Cortex of kidney (tissue), 1 donor: ENCODE measurements at places on chromosomes 11 and 22.

DNA sequence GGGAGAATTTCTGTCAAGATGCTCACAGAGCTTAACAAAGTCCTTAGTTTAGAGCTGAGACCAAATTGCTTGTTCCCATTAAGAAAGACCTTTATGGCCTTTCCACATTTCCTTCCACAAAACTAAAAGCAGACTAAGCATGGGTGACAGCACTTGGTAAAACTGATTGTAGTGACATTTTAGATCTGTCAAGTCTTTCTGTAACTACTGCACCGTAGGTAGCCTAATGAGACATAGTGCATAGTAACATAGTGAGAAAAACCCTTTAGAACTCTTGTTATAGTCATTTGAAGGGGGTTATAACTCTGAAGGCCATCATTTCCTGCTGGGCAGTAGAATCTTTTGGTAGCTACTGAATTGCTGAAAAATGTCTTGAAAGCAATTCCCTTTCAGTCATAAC is 990.9 kb upstream of the CNTN5 start:
- no peak for DNase-seq

DNA sequence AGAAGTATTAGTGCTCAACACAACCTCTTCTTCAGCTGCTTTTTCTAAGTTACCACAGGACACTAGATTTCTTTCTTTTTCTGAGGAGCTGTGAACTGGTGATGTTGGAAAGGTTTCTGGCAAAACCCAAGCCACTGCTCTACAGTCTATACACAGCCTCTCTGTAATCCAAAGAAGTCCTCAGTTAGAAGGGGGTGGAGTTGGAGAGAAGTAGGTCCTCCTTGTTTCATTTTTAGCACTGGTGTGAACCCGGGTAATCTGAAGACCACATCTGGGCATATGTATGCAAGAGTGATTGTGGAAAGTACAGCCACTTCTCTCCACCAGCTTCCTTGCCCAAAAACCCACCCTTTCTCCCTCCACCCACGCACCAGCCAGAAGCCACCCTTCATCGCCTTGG is 1168.1 kb downstream of the LRRC4C start:
- no peak for DNase-seq

DNA sequence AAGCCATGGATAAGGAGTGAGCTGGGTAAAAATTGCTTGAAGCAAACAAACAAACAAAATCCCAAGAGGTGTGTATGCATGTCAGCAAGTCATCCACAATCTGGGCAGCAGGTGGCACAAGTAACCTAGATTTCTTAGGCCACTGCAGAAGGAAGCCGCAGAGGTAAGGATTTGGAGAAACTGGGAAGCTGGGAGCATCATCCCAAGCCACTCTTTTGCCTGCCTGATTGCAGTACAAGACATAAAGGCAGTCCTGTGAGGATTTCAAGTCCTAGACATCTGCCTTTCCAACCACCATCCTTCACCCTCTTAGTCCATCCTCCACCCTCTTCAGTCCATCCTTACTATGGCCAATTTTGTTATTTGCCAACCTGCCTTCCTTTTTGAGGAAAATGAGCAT is 67.2 kb upstream of the BMAL1 start:
- DNase-seq = no peak

DNA sequence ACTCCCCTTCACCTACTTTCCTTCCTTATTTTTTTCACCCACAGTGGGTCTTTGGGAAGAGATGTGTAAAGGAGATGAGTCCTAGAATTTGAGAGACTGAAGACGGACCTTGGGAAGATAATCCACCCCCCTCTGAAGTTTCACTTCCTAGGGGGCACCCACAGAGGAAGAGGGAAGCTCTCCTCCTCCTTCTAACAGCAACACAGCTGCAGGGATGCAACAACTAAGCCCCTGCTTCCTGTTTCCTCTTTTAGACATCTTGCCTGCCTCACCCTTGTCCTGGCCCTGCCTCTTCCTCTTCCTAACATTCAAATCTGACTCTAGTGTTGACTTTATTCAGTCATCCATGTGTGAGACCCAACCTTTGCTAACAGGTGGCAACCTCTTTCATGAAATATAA is 424.6 kb downstream of the BUD13 start:
- DNase-seq = no peak

DNA sequence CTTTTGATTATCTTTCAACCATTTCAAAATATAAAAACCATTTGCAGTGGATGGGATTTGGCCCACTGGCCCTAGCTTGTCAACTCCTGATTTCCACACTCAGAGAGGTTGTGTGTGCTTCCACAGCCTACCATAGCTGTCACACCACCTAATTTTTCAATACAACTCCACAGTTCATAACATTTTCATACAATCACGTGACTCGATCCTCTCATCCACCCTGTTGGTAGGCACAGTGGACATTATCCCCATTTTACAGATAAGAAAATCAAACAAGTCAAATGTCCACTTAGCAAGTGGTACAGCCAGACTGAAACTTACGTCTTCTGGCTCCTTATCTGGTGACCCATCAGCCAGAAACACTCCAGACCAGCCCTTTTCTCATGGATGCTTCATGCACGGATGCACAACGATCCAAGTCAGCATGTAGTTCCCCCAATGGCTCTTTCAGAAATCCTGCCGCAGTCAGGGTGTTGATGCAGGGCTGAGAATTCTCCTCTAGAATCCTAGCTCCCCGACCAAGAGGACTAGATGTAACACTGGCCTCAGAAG is 88.0 kb downstream of the ABTB2 start:
- no peak for DNase-seq

- DNase-seq = no peak
Measured at GRCh38 chr11:88335284-88335683, 2.3 kb downstream of the CTSC start.

GRCh38 chr11:57940044-57940756 is 83.5 kb upstream of the OR9Q1 start:
- DNase-seq = no peak

GRCh38 chr11:87726506-87726905 is 448.7 kb downstream of the RAB38 start:
- DNase-seq = no peak

DNA sequence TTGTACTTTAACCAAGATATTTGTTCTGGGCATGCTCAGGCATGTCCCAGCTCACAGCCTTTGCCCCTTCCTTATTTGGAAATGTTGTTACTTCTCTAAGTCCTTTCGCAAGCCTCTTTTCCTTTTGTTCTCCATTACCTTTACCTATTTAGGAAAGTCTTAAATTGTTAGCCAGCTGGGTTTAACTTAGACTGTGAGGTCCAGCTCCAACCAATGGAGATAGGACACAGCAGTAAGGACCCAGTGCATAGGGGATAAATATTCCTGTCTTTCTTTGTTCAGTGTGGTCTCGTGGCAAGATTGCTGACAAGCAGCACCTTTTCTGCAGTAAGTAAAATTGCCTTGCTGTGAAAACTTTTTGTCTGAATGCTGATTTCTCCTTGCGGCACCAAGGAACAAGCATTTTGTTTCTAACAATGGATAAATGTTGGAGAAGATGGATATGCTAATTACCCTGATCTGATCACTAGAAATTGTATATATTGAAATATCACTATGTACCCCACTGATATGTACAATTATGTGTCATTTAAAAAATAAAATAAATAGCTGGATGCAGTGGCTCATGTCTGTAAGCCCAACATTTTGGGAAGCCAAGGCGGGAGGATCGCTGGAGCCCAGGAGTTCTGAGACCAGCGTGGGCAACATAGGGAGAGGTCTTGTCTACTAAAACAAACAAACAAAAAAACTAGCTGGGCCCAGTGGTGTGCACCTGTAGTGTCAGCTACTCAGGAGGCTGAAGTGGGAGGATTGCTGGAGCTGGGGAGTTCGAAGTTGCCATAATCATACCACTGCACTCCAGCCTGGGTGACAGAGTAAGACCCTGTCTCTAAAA is 31.9 kb upstream of the FTH1 start:
- DNase-seq = no peak

DNA sequence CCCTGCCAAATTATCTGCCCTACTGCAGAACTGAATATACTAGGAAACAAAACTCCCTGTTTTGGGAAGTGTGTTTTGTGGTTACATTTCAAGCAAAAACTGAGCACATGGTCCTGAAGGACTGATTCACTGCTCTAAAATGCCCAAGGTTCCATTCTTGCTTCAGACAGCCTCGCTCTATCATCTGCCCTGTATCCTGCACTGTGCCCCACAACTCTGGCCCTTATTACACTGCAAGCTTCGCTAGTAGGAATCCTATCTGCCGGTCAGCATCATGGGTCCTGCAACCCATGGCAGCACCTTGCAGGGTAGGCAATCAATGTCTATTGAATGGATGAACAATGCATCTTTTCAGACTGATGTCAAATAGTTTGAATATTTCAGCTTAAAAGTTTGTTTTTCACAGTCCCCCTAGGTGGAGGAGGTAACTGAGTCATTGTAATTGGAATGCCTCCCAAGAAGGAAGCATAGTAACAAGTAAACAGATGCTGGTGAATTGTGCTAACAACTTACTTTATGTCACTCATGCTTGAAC is 21.3 kb downstream of the LAYN start:
- DNase-seq = no peak

DNA sequence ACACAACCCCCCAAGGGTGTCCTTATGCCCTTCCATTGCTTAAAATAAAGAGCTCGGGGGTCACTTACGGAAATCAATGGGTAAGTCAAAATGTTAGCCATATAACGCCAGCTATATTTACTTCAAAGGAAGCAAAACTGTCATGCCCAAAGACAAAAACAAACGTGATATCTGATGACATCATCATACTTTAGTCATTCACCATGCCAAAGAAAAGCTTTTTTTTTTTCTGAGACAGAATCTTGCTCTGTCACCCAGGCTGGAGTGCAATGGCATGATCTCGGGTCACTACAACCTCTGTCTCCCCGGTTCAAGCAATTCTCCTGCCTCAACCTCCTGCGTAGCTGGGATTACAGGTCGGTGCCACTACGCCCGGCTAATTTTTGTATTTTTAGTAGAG is 47.7 kb upstream of the SC5D start:
- DNase-seq = no peak

- no peak for DNase-seq
Measured at GRCh38 chr11:120129570-120129969, 8.3 kb downstream of the TRIM29 start.

GRCh38 chr11:118215765-118216164 is 9.0 kb downstream of the JAML start:
- no peak for DNase-seq

DNA sequence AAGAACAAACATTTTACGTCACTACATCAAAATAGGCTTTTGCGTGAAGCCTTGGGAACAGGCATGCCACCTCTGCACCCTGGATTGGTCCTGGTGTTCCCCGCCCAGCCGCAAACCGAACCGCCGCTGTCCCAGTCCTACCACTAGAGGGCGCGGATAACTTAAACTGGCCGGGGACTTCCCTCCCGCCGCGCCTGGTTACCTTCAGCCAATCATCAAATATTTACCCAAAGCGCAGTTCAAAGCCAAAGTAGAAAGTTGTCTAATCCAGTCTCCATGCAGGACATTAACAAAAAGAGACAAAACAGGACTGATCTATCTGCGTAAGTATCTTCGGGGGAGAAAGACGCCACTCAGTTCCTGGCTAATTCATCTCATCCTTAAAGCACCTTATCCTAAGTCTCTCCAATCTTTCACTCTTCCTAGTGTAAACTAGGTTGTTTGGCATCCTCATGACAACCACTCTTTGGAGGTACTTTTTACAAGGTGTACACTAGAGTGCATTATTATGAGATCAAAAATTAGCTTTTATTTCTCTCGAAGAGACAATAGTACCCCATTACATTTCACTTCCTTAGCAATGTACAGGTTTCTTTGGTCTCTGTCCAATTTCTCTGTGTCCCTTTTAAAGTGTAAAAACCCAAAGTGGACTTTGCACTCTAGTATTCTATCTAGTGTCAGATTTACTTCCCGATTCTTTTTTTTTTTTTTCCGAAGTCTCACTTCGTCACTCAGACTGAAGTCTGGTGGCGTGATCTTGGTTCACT is 3.9 kb upstream of the CRY2 start:
- no peak for DNase-seq
